Activated gamma-delta T cell treated with anti-CD3 and anti-CD28 coated beads, Interleukin-2, amount 50 U/mL, for 16 hours (primary cell): ENCODE measurements at places on chromosomes 1 and 21.
A peak's percentile ranks its signal among the peaks of the same experiment; 100 is the strongest.

DNA sequence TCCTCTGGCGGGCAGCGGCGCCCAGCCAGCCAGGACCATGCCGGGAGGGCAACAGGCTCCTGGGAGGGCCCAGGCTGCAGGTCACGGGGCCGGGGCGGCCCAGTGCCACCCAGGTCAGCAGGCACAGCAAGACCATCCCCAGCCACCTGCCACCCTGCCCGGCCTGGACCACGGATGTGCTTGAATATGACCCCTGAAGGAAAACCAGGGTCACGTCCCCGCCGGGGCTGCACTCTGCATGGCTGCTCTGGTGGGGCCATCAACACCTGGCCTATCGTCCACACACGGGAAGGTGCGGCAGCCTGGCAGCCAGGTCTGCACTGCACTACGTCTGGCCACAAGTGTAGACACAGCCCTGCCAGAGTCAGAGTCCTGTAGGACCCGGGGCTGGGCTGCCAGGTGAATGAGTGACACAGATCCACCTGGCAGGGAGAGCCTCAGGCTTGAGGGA is 6.9 kb downstream of the WNT9A start:
- no peak for DNase-seq

GRCh38 chr1:57424231-57425027 is 569 bp upstream of the DAB1 start:
- DNase-seq: no peak

GRCh38 chr21:36319767-36320420 is at the start of gene MORC3:
Gene MORC3, plus strand, starts transcription at chr21:36320197. Its CDS starts 68 bp downstream, at chr21:36320265.
- peak; percentile 98 for DNase-seq

DNA sequence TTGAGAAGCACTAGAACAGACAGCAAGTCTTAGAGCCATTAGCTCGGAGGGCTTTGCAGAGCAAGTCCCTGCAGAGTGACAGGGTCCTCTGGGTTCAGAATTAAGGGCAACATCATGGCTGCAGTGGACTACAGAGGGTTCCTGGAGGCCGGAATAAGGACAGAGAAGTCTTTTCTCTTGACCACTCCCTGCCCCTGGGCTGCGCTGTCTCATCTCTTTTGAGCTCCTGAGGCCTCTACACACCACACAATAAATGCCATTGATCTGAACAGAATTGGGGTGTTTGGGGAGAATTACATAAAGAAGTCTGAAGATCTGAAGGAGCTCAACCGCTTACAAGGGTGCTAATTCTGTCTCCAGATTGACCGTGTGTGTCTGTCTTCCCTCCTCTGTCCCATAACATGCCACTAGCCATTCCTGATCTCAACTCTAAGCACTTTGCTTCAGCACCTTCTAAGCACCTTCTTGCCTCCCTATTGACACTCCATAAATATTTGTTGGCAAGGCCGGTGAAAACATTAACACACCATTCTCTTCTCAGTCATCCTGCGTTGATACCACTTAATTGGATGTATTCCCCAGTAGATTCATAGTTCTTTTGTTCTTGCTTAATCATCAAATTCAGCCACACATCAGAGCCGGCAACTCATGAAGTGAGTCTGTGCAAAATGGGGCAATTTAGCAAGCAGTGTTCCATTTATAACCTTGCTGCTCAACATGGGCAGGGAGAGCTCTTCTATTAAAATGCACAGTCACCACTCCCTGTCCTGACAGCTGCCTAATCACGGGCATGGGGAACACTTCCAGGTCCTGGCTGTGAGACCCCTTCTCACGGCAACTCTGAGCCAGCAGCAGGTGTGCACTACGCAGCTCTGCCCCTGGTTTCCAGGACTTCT is 49.7 kb downstream of the NMNAT2 start:
- no peak for DNase-seq

- no peak for DNase-seq
These were observed 328 bp upstream of the KDF1 start for GRCh38 chr1:26960625-26960966.

DNA sequence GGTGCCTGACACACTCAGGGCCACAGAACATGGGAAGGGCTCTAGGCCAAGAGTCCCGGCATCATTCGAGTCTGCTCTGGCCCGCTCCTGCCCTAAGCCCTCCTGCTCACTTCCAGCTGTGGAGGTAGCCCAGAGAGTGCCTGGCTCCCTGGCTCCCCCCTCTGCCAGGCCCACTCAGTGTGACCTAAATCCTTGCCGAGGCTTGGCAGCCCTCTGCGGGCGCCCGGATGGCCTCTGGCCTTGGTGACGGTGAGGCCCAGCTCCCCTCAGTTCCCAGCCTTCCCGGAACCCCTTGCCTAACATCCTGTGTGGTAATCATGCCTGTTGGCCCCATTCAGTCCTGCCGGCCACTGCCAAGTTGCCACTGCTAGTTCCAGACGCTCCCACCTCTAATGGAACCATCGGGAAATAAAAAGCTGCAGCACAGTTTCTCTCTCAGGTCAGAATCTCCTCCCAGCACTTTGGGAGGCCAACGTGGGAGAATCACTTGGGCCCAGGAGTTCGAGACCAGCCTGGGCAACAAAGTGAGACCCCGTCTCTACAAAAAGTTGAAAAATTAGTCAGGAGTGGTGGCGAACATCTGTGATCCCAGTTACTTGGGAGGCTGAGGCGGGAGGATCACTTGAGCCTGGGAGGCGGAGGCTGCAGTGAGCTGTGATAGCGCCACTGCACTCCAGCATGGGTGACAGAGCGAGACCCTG is 1.2 kb upstream of the H6PD start:
- DNase-seq: no peak

DNA sequence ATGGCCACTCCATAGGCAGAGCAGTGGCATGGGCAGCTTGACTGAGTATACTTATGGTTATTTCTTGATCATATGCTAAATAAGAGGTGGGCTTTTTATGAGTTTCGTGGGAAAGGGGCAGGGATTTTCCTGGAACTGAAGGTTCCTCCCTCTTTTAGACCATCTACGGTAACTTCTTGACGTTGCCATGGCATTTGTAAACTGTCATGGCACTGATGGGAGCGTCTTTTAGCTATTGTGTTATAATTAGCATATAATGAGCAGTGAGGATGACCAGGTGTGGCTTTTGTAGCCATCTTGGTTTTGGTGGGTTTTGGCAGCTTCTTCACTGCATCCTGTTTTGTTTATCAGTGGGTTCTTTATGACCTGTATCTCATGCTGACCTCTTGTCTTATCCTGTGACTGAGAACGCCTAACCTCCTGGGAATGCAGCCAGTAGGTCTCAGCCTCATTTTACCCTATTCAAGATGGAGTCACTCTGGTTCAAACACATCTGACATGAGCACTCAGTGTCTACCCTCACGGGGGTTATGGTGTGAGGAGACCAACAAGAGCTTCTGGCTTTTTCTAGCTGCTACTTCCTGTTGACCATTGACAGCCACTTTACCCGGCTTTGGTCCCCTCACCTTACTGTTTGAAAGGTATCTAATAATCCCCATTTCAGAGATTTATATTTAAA is 71.7 kb downstream of the GALNT2 start:
- DNase-seq: no peak

- no peak for DNase-seq
These were observed 3.1 kb downstream of the CCDC190 start for GRCh38 chr1:162857850-162858249.

DNA sequence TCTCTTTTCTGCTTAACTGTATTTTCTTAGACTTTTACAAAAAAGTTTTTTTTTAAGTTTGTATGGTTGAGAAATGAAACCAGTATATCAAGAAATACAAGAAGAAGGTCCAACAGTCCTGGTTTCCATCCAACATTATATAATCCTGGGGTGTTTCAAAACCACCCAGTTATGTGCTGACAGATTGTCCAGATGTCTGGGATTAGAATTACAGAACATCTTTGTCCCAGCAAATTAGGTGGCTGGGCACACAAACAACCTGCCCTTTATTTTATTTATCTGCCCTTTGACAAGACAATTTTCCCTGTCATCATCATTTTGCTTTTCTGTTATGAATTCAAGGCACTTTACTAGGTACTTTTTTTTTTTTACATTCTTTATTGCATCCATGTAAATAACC is 622.1 kb downstream of the PLPP3 start:
- DNase-seq: no peak

DNA sequence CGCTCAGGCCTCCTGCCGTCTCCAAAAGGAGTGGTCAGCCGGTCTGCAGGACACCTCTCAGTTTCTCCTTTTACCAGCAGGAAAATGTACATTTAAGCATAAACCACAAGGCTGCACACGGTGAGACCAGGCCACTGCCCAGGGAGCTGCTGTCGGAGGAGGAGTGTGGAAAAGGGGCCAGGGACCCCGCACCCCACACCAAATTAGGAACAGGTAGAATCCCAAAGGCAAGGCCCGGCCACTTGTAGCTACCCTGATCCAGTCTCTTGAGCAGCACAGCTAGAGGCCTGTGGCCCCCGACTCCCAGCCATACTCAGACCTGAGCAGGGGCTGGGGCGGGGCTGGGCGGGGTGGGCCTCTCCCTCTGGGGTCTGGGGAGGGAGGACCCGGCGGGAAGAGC is 78.0 kb downstream of the PIK3CD start:
- no peak for DNase-seq

GRCh38 chr1:208278638-208279037 is 34.5 kb upstream of the PLXNA2 start:
- DNase-seq: no peak

- DNase-seq: no peak
These were observed 130.7 kb downstream of the MACF1 start for GRCh38 chr1:39335216-39335615.

GRCh38 chr1:190849346-190849745 is 371.7 kb upstream of the BRINP3 start:
- no peak for DNase-seq

DNA sequence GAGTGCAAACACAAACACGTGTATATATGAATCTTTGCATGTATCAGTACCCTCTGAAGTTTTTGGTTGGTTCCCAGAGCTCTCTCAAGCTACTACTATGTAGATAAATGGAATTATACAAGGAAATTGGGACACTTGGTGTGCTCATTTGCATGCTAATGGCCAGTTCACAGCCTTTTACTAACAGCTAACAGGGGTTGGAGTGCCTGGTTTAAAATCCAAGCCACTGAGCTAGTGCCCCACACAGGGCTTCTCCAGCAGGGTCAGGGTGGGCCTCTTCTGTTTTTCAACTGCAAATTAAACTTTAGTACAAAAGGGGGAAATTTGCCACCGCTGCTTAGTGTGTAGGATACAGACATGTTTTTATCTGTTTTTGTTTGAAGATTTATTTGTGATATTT is 121.0 kb downstream of the ATP5PO start:
- no peak for DNase-seq

GRCh38 chr1:234727018-234727940 is 117.3 kb upstream of the IRF2BP2 start:
- no peak for DNase-seq

DNA sequence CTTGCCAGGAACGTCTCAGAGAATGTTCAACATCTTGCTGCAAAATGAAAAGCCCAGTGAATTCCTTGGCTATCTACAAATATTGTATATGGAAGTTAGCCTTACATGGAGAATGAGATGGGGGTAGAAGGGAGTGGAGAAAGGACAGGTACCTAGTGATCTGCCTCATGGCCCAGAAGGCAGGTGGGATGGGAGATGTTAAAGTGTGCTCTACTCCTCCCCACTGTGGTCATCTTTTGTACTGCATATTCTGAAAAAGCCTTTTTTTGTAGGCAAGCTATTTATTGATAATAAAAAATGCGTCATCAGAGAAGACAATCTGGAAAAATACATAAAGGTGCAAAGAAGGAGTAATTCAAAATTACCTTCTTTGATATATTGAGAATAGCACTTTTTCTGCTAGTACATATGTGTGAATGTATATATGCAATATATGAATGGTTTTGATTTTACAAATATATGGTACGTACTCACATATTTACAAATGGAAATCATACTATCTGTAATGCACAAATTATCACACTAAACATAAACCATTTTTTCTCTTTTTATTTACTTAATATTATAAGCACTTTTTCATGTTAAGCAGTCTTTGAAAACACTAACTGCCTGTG is 19.1 kb upstream of the SLC5A9 start:
- DNase-seq: no peak

DNA sequence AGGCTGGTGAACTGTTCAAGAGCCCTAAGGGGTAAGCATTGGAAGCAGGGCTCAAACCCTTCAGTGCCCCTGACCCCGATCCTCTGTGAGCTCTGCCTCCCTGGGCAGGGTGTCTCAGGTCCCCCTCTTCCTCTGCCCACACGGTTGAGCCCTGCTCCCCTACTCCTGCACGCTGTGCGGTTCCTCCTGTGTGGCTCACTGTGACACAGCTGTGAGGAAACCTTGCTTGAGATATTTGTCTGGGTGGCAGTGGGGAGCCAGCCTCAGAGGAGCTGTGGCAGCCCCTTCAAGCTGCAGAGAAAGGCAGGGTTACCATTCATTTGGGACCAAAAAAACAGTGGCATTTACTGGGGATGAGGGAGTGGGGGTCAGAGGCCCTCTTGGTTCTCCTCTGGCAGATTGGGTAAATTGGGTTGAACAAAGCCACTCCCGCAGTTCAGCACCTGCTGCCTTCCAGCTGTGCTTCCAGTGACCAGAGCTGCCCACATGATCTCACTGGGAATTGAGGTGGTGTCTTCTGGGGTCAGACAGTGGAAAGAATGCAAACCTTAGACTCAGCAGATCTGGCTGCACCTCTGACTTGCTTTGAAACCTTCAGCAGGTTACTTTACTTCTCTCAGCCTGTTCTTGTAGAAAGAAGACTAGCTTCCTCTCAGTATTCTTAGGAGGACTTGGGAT is 60.6 kb upstream of the CD1D start:
- DNase-seq: no peak

DNA sequence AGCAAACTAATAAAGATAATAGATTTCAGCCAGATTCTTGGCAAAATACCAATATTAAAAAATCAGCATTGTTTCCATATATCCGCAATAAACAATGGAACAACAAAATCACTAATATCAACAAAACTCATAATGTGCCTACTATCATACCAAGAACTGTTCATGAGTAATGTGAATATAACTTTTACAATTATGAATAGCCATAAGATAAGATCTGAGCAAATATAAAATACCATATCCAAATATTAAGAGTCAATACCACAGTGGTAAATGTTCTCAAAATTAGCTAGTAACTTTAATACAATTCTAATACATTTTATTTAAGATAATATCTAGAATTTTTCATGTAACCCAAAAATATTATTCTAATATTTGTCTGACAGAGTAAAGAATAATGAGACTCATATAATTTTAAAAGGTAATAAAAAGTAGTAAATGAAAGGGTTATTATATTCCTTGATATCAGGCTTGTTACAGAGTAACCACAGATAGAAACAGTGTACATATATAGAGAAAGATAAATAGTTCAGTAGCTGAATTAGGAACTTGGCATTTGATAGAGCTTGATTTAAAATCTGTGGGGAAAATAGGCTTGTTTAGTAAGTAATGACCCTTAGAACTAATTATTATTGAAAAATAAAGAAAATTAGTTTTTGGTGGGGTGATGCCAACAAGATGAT is 2126.6 kb downstream of the MRPL39 start:
- no peak for DNase-seq

- DNase-seq: no peak
These were observed 80.6 kb upstream of the IPO9 start for GRCh38 chr1:201748335-201748734.

- DNase-seq: no peak
These were observed 291.9 kb upstream of the AJAP1 start for GRCh38 chr1:4362314-4363044.
